Activated CD8-positive, alpha-beta memory T cell treated with anti-CD3 and anti-CD28 coated beads, Interleukin-2, amount 50 U/mL, for 48 hours (primary cell): ENCODE measurements at places on chromosomes 1 and 21.
A peak's percentile ranks its signal among the peaks of the same experiment; 100 is the strongest.

- no peak for DNase-seq
Measured at GRCh38 chr1:44790968-44791801, 3.2 kb upstream of the BEST4 start.

DNA sequence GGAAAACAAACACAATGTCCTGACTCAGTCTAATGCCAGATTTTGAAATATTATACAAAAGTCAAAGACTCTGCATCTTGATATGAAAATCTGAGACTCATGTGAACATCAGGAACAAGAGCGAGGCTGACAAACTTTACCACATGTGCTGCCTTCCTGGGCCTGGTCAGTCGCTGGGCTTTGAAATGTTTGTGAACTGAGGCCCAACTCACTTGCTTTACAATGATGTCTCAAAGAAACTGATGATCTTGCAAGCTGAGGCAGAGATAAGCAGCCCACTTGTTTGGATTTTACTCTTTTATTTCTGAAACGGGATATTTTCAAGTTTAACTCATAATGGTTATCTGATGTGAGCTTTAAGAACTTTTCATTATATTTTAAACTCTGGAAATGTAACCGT is 2.1 kb downstream of the BCAR3 start:
- no peak for DNase-seq

DNA sequence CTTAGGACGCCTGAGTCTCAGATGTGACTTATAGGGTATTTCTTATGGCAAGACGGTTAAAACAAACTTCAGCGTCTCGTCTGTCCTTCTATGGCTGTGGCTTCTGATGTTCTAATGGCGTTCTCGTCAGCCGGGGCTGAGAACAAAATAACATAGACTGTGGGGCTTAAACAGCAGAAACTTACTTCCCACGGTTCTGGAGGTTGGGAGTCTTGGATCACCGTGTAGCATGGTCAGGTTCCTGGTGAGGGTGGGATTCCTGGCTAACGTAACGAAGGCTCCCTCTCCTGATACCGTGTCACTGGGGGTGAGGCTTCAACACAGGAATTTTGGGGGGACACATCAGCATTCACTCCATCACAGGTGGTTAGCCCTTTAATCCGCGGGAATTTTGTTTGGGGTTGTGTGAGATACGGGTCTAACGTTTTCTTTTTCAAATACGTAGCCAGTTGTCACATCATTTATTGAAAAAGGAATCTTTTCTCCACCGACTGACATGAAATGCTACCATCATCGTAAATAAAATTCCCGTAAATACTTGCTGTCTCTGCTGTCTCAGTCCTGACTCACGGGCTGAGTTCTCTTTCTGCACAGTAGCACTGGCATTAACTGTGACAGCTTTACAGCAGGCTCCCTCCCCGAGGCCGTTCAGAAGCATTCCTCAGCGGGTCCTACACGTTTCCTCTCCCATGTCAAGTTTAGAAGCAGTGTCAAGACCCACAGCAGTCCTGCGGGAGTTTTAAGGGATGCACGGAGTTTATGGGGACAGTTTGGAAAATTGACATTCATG is 8.1 kb upstream of the POFUT2 start:
- DNase-seq: peak; percentile 35

GRCh38 chr1:176460544-176461336 is 2.2 kb upstream of the PAPPA2 start:
- DNase-seq: no peak

DNA sequence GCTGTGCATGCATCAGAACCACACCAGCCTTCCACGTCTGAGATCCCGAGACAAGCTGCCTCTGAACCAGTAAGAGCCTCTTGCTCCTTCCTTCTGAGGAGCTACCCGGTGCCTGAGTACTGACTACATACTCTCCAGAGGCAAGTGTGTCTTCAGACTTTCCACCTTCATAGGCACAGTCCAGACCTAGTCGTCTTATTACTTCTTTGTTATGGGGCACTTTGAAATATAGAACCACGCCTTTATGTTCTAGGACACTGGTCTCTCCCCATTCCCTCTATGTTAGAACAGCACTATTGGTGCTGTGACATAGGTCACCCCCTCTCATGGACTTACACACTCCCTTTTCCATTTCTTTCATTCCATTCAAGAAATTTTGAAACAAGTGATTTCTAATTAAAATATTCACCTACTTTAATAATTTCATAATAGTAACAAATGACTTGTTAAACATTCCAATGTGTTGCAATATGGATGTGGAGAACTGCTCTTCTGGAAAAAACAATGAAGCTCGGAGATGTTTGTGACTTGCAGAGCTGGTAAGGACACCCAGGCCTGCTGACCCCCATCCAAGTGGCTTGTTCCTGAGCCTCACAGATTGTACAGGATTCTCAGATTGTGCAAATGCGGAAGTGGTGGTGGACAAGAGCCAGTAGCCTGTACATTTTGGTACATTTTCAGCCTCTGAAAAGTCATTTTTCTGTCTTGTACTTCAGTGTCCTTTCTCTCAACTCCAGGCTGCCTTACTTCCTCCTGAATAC is 76.1 kb upstream of the SIPA1L2 start:
- no peak for DNase-seq

GRCh38 chr1:41898191-41898713 is 20.5 kb downstream of the HIVEP3 start:
- DNase-seq: peak; percentile 64

GRCh38 chr1:22288593-22289241 is 145.8 kb upstream of the WNT4 start:
- no peak for DNase-seq

- DNase-seq: no peak
Measured at GRCh38 chr1:119372503-119373086, 4.0 kb downstream of the HAO2 start.

- no peak for DNase-seq
Measured at GRCh38 chr21:39153842-39154241, 29.4 kb downstream of the PSMG1 start.

- no peak for DNase-seq
Measured at GRCh38 chr1:55337801-55338447, 122.8 kb upstream of the USP24 start.

GRCh38 chr1:93680076-93680419 is 1.6 kb downstream of the BCAR3 start:
- no peak for DNase-seq

GRCh38 chr1:149846042-149846441 is 53.3 kb upstream of the BOLA1 start:
- DNase-seq: peak; percentile 48

- DNase-seq: no peak
Measured at GRCh38 chr21:15841856-15842564, 112.2 kb downstream of the USP25 start.

DNA sequence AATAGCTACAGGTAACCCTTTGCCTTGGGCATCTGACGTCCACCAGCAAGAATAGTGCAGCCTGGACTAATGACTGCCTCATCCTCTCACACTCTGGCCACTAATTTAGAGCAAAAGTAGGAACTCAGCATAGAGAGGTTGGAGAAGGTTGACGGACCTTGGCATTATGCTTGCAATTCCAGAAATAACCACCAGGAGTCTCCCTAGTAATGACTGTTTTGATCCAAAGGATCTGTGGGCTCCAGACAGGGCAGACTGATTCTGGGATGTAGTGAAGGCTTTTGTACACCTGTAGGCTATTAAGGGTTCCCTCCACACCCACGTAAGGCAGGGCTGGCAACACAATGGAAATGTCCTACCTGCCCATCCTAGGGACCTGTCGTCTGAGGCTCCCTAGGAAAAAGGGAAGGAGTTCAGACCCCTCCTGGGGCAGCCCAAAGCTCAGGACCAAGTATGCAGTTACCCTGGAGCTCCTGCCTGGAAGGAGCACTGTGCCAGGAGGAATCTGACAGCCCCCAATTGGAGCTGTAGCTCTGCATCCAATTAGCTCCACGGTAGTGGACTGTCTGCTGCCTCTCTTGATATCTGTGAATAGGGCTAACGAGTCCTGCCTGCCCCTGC is 91.0 kb upstream of the TMEM51 start:
- no peak for DNase-seq

DNA sequence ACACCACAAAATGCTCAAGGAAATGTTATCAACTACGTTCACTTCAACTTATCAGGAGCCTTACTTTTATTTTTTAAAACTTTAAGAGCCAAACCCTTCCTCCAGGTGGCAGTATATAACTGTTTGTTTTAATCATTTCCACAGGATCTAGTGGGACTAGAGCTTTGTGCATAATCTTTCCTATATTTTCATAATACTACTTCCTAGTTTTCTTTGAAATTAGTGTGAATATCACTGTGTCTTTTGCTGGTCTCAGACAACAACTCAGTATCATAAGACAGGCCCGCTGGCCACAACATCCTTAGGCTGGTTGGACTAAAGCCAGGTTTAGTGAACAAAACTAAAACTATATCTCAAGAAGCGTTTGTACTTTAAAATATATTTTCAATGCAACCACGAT is 145.5 kb downstream of the TIAM1 start:
- DNase-seq: no peak

GRCh38 chr1:58768191-58768731 is 15.6 kb downstream of the JUN start:
- no peak for DNase-seq

GRCh38 chr1:77281491-77282186 is at the start of gene AK5:
AK5 (plus strand) TSS chr1:77282019; CDS start chr1:77282314, 295 bp downstream.
- peak; percentile 77 for DNase-seq

DNA sequence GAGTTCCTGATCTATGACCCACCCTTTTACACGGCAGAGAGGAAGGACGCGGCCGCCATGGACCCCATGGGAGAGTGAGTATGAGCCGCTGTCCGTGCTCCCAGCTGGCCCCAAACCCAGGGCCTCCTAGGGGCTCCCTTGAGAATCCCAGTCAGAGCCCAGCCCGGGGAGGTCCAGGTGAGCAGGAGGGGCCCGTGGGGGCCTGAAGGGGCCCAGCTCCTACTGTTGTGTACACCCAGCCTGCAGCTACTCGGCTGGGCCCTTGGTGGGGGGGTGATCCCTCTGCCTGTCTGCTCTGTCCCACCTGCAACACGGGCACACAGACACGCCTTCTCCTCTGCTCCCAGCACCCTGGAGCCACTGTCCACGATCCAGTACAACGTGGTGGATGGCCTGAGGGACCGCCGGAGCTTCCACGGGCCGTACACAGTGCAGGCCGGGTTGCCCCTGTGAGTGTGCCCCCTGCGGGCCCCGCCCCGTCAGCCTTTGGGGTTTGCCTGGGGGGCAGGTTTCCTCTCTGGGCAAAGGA is 28.6 kb upstream of the LRRC3 start:
- DNase-seq: peak; percentile 40

GRCh38 chr1:212466898-212467650 is 34.4 kb downstream of the NENF start:
- DNase-seq: no peak

GRCh38 chr1:201123866-201124265 is 3.1 kb downstream of the ASCL5 start:
- DNase-seq: no peak

DNA sequence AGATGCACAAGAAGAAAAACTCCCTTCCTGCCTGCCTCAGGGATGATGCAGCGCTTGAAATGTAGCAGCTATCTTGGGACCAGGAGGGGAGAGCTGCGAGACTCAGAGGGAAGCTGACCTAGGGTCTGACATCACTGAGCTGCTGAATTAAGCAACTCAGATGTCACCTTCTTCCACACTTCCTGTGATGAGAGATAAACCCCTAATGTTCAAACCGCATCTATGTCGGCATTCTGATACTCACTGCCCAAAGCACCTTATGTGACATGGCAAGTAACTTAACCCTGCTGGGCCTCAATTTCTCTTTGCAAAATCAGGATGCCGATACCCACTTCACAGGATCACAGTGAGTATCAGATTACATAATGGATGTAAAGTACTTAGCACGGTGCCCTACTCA is 9.1 kb upstream of the AK2 start:
- DNase-seq: no peak

DNA sequence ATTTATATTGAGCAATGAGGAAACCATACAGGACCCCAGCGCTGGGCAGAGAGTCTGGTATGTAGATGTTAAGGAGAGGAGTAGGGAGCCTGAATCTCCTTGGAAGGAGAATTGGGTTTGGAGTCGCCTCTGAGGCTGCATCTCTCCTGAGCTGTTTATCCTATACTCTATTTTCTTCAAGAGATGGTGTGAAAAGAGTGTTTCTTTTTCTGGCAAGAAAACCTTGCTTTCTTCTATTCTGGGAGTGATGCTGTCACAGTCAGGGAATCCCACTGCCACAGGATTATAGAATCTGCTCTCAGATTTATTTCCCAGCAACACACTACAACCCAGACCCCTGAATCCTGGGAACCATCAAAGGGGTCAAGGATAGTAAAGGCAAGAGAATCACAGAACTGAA is 3.3 kb downstream of the LURAP1 start:
- DNase-seq: no peak

- DNase-seq: no peak
Measured at GRCh38 chr1:24959623-24959975, 29.5 kb upstream of the RUNX3 start.

DNA sequence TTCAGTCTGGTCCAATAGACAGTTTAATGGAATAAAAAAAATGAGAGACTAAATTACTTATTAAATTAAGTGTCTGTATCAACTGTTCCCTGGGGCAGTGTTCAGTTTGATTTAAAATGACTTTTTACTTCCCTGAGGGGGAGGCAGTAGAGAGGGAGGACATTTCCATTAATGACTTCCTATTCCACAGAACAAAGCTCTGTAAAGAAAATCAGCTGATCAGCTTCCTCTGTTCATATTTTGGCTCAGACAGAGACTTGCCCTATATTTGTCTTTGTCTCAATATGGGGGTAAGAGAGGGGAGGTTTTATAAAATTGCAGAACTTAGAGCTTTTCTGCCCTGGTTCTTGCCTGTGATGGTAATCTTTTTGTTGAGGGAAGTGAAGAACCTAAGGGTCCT is 8.4 kb downstream of the CFAP126 start:
- no peak for DNase-seq

DNA sequence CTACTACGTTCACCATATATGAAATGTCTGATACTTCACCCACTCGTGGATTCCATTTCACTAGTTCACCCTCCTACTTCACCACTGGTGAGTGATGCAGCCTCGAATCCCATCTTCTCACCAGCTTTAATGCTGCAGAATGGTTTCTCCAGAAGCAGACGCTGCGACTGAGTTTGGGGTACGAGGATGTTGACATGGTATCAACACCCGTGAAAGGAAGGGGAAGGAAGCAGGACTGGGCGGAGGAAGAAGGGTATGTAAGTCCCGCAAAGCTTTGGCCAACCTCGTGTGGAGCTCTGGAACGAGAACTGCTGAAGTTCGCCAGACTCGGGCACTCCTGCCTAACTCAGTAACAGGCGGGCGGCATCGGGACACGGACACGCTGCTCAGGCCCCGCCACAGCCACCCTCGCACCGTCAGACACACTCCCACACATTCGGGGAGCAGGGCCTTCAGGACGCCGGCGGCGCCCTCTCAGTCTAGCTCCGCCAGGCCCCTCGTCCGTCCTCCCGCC is 833 bp upstream of the DIP2A start:
- DNase-seq: no peak
